SJCRH30 (cell line): ENCODE measurements at places on chromosomes 7 and 10. TPM values are rescaled to one million over a fixed set of nuclear protein-coding genes. Genes with fewer than 3 reads are reported as not detected.
A peak's percentile ranks its signal among the peaks of the same experiment; 100 is the strongest.

DNA sequence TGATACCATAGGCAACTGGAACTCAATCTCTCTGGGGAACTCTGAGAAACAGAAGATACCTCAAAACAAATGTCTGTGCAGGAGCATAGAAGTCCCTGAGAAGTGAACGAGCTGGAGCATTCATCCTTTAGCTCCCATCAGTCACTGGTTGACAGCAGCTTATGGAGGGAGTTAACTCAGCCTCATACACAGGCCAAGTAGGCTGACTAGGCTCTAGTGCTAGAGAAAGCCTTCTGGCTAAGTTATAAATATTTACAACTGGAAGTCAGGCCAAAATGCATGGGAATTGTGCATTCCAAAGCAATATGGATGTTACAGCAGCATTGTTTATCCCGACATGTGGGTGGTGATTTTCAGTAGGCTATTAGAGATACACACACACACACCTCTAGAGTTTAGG lies 66.5 kb downstream of the ANK3 start:
- H3K27me3 ChIP-seq: no peaks in the 10 kb centered on the region
- no peak for DNase-seq
- no peak overlapping the region for H3K4me3 ChIP-seq
- no peaks in the 10 kb centered on the region for H3K4me1 ChIP-seq

The REPIN1 gene
- total RNA-seq: 174 and 183 TPM in 2 replicates

The WIPF3 gene
- not detected in 2 replicates for total RNA-seq

The SYT15B gene
- total RNA-seq: 0.06 TPM in 1 of 2 replicates, not detected in the other

The MBL2 gene
- not detected in 2 replicates for total RNA-seq

DNA sequence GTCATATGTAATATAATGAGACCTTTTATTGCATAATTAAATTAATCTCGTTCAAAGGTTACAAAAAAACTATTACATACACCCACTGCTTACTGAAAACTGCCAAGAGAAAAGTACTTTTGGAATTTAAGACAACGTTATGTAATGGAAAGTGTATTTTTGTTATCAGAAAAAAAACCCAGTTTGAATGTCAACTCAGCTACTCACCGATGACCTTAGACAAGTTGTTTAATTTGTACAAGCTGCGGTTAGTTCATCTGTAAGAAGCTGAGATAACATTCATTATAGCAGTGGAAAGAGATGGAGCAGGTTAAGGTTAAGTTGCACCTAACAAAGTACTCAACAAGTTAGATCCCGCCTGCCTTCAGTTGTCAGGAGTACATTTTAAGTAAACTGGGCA lies 1.1 kb downstream of the PSMA2 start:
- H3K36me3 ChIP-seq: peaks cover 39% of the 10 kb centered on the region
- no peak for DNase-seq
- H3K4me1 ChIP-seq: no peaks in the 10 kb centered on the region
- H3K4me3 ChIP-seq: peak overlapping the region; percentile 89
- H3K27me3 ChIP-seq: no peaks in the 10 kb centered on the region

The BAIAP2L1 gene
- 20.8 and 21.7 TPM in 2 replicates for total RNA-seq
